ENCODE measurements at places on chromosomes 5 and 9. TPM values are rescaled to one million over a fixed set of nuclear protein-coding genes. Genes with fewer than 3 reads are reported as not detected.
A peak's percentile ranks its signal among the peaks of the same experiment; 100 is the strongest.

Gene ECSCR
- total RNA-seq = not detected

DNA sequence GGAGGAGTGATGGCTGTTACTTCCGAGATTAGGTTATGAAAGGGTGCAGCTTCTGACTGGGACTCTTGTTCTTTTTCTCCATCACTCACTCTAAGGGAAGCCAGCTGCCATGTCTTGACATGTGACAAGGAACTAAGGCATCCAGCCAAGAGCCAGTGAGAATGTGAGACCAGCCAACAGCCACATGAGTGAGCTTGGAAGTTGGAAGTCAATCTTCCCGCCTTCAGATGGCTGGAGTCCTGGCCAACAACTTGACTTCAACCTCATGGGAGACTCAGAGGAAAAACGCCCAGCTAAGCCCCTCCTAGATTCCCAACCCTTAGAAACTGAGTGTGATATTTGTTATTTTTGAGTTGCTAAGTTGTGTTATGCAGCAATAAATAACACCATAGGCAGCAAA, 201.1 kb downstream of the SNX18 start:
- no peaks in the 10 kb centered on the region for H3K4me1 ChIP-seq
- H3K27ac ChIP-seq = no peak overlapping the region

DNA sequence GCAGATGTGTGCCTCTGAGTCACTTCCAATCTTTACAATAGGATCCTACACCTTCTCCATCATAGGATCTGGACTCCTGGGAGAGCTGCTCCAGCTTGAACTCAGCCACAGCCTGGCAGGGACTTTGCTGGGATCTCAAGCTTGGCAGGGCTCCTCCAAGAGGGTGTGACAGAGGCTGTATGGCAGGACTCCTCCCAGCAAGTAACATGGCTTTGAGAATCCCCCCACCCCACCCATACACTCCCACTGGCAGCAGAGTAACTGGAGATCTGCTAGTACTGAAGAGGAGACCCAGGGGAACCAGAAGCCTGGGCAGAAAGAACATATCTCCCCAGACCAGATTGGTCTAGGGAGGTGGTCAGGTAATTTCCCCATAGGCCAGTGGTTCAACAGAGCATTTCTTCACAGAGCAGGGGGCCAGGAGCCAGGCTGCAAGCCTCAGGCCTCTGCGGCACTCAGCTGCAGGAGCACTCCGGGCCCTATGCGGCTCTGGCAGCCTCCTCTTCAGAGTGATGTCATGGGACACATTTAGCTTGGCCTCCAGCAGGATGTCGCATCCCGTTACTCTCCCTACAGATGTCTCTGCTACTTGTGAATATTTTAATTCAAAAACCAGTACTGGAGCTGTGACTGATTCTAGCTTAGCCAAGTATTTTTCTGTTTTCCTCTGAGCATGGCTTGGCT, 1.7 kb upstream of the ACSL6 start:
- no peaks in the 10 kb centered on the region for H3K36me3 ChIP-seq
- no peak overlapping the region for H3K4me3 ChIP-seq
- H3K27ac ChIP-seq = no peak overlapping the region

- H3K4me1 ChIP-seq = no peaks in the 10 kb centered on the region
- H3K4me3 ChIP-seq = no peak overlapping the region
- H3K27me3 ChIP-seq = no peaks in the 10 kb centered on the region
- no peak overlapping the region for H3K27ac ChIP-seq
- H3K36me3 ChIP-seq = no peaks in the 10 kb centered on the region
These were observed 73.3 kb upstream of the TBC1D2 start for GRCh38 chr9:98328770-98329169.

DNA sequence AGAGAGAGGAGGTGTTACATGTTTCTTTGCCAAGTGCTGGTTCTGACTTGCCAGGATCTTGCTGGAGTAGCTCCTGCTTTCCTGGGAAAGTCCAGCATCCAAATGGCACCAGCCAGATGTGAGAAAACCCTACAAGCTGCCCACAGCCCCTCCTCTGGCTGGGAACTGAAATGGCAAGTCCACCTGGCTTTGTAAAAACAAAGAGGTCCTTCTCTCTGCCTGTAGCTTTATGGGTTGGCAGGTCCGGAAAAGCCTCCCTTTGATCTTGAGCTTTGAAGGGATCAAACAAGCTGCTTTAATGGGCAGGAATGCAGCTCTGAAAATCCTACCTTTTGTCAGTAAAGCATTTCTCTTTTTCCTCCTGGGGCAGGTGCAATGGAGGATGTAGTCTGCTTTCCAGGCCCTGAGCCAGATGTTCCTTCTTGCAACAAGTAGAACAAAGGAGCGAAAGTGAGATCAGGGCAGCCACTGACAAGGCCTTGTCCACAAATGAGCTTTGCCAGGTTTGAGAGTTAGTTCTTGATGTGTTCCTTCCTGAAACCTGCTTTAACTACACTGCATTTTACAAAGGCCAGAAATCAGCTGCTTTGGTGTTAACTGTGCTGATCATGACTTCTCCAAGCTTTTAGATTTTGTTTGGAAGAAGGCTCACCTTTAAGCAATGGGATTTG, 456.7 kb downstream of the ZNF608 start:
- 0 out of 2 replicates have a peak overlapping the region, but pooled peaks have one; percentile 13 for H3K27ac ChIP-seq
- no peak overlapping the region for H3K4me3 ChIP-seq
- H3K36me3 ChIP-seq = no peaks in the 10 kb centered on the region
- no peaks in the 10 kb centered on the region for H3K27me3 ChIP-seq
- DNase-seq = no peak

Gene SMU1
- total RNA-seq = 30.3 TPM

GRCh38 chr9:91586282-91586681, 162.7 kb upstream of the NFIL3 start:
- H3K27ac ChIP-seq = no peak overlapping the region
- DNase-seq = no peak
- H3K4me3 ChIP-seq = no peak overlapping the region

- H3K36me3 ChIP-seq = no peaks in the 10 kb centered on the region
- H3K27me3 ChIP-seq = no peaks in the 10 kb centered on the region
- H3K4me1 ChIP-seq = no peaks in the 10 kb centered on the region
- H3K4me3 ChIP-seq = no peak overlapping the region
- no peak overlapping the region for H3K27ac ChIP-seq
These were observed 28.3 kb upstream of the RAI14 start for GRCh38 chr5:34627794-34628193.

DNA sequence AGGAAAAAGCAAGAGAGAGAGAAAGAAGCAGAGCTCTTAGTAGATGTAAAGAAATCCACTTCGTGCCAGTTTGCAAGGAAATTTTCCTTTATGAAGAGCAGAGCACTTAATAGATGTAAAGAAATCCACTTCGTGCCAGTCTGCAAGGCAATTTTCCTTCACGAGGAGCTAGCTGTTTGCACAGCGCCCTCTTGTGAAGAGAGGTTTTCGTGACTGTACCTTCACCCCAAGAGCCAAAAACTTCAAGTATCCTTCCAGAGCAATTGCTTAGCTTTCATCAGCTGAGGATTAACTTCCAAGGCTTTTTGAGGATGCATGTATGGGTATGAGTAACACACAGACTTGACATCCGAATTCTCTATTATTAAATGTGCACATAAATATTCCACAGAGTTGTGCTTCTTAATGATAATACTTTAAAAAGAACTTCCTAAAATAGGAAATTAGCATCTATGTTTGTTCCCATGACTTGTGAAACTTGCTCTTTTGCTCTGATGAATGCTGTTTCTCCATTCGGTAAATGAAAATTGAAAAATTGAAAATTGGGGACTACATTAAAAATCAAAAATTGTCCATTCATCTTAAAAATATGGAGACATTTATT, 525.6 kb downstream of the PDE4D start:
- H3K27me3 ChIP-seq = no peaks in the 10 kb centered on the region
- no peaks in the 10 kb centered on the region for H3K36me3 ChIP-seq
- DNase-seq = peak; percentile 54
- H3K4me3 ChIP-seq = no peak overlapping the region
- H3K4me1 ChIP-seq = no peaks in the 10 kb centered on the region
- no peak overlapping the region for H3K27ac ChIP-seq

- H3K4me3 ChIP-seq = peak overlapping the region; percentile 30
- no peak overlapping the region for H3K27ac ChIP-seq
- H3K4me1 ChIP-seq = no peaks in the 10 kb centered on the region
- DNase-seq = no peak
- no peaks in the 10 kb centered on the region for H3K27me3 ChIP-seq
- no peaks in the 10 kb centered on the region for H3K36me3 ChIP-seq
These were observed 3.3 kb downstream of the NR5A1 start for GRCh38 chr9:124503713-124504529.

- H3K4me3 ChIP-seq = no peak overlapping the region
- H3K4me1 ChIP-seq = no peaks in the 10 kb centered on the region
- H3K36me3 ChIP-seq = no peaks in the 10 kb centered on the region
- no peak for DNase-seq
- H3K27me3 ChIP-seq = no peaks in the 10 kb centered on the region
These were observed 249.8 kb upstream of the ARRDC3 start for GRCh38 chr5:91632871-91633270.

DNA sequence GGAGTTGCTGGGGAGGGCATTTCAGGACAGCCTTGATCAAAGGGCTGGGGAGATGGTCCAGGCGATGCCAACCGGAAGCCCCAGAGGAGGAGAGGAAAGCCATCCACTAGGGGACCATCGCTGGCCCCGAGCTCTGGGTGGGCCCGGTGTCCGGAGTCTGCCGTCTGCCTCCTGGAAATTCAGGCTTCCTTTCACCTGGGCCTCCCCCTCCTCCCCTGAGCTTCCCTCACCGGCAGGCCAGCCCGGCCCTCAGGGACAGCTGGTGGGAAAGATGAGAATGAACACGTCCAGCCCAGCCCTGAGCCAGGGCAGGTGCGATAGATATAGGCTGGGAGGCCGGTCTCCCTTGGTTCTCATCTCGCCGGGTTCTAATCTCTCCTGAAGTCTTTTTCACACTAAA, 17.2 kb downstream of the IRX4 start:
- H3K36me3 ChIP-seq = no peaks in the 10 kb centered on the region
- H3K4me1 ChIP-seq = no peaks in the 10 kb centered on the region
- no peak overlapping the region for H3K27ac ChIP-seq
- no peaks in the 10 kb centered on the region for H3K27me3 ChIP-seq
- DNase-seq = no peak
- H3K4me3 ChIP-seq = no peak overlapping the region

All from Panc1 (cell line).